ENCODE measurements at places on chromosomes 4 and X. TPM values are rescaled to one million over a fixed set of nuclear protein-coding genes. Genes with fewer than 3 reads are reported as not detected.

NONO gene
- polyA plus RNA-seq, result 300 TPM

PDCL2 gene
- not detected for polyA plus RNA-seq

NPY1R gene
- polyA plus RNA-seq, result 3.1 TPM

HELT gene
- not detected for polyA plus RNA-seq

FRG2 gene
- not detected for polyA plus RNA-seq

LRP2BP gene
- polyA plus RNA-seq, result 6.5 TPM

TCEAL8 gene
- 98.0 TPM for polyA plus RNA-seq

SLC9A6 gene
- 7.5 TPM for polyA plus RNA-seq

CXCL13 gene
- polyA plus RNA-seq, result 13.2 TPM

TMEM47 gene
- 93.0 TPM for polyA plus RNA-seq

KIT gene
- 8.4 TPM for polyA plus RNA-seq

SPIN2B gene
- 11.1 TPM for polyA plus RNA-seq

SPINK2 gene
- not detected for polyA plus RNA-seq

LUZP4 gene
- not detected for polyA plus RNA-seq

UGT2A1 gene
- polyA plus RNA-seq, result 0.09 TPM

IL13RA1 gene
- 26.6 TPM for polyA plus RNA-seq

MAGEC2 gene
- polyA plus RNA-seq, result not detected

RBMXL3 gene
- not detected for polyA plus RNA-seq

CC2D2A gene
- 10.8 TPM for polyA plus RNA-seq

LINC00632 gene
- polyA plus RNA-seq, result 12.5 TPM

UGT2B17 gene
- polyA plus RNA-seq, result not detected

ASB12 gene
- 33.8 TPM for polyA plus RNA-seq

TREX2 gene
- 0.20 TPM for polyA plus RNA-seq

POU4F2 gene
- not detected for polyA plus RNA-seq

HPSE gene
- polyA plus RNA-seq, result 0.25 TPM

CNKSR2 gene
- polyA plus RNA-seq, result 2.1 TPM

RAB40A gene
- polyA plus RNA-seq, result 1.1 TPM

YIPF6 gene
- 29.6 TPM for polyA plus RNA-seq

BMPR1B gene
- polyA plus RNA-seq, result 16.0 TPM

CCDC149 gene
- polyA plus RNA-seq, result 9.7 TPM

CXCL11 gene
- not detected for polyA plus RNA-seq

GDPD2 gene
- 0.56 TPM for polyA plus RNA-seq

GLRB gene
- polyA plus RNA-seq, result 4.9 TPM

HTATSF1 gene
- 90.4 TPM for polyA plus RNA-seq

F11 gene
- polyA plus RNA-seq, result not detected

CCDC110 gene
- 1.4 TPM for polyA plus RNA-seq

CDS1 gene
- polyA plus RNA-seq, result 0.28 TPM

GLUD2 gene
- 2.5 TPM for polyA plus RNA-seq

SLC9B1 gene
- 1.5 TPM for polyA plus RNA-seq

ERCC6L gene
- 1.7 TPM for polyA plus RNA-seq

TMPRSS11B gene
- not detected for polyA plus RNA-seq

ZAR1 gene
- not detected for polyA plus RNA-seq

All from forelimb muscle (tissue), 1 donor.